Esophagus mucosa (tissue), 1 donor: ENCODE measurements at places on chromosomes 12 and 14. TPM values are rescaled to one million over a fixed set of nuclear protein-coding genes. Genes with fewer than 3 reads are reported as not detected.

GRCh38 chr12:108342985-108343384 is 3.9 kb upstream of the CMKLR1 start:
- ATAC-seq, result peak; percentile 35

GRCh38 chr14:35231207-35231760 is 60.9 kb upstream of the PSMA6 start:
- no peak for ATAC-seq

The AQP2 gene
- total RNA-seq, result not detected

GRCh38 chr14:53978194-53978593 is 21.6 kb upstream of the BMP4 start:
- no peak for ATAC-seq

The RNASE3 gene
- not detected for total RNA-seq

GRCh38 chr12:31406345-31406744 is 80.4 kb upstream of the SINHCAF start:
- ATAC-seq, result no peak

The PTPRB gene
- total RNA-seq, result 5.1 TPM

GRCh38 chr14:61042220-61042619 is 61.2 kb downstream of the SLC38A6 start:
- no peak for ATAC-seq

The NRL gene
- total RNA-seq, result 1.1 TPM

The ZDHHC22 gene
- total RNA-seq, result not detected

The RNASE1 gene
- 8.6 TPM for total RNA-seq

The FLVCR2 gene
- 7.0 TPM for total RNA-seq

The KRT5 gene
- total RNA-seq, result 11,855 TPM

DNA sequence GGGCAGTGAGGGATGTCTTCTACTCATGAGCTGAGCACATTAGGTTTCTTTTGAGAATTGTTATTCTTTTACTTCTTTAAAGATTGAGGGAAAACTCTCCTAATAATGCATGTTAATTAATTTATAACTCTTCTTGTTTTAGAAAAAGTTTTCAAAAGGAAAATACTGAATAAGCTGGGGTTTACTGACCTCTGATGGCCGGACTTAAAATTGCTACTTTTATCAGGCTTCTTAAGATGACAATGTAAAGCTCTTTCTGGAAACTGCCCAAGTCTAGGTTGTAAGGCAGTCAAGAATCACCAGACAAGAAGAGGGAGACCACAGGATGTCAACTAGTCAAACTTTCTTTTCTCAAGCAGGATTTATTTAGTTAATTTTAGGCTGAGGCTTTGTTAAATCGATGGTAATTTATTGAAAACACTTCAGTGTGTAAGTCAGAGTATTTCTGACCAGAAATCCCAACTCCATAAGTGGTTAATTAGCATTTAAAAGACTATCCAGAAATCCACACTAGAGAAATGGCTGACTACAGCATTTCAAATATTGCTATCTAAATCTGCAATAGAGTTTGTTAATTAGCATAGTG is 82.1 kb downstream of the AVPR1A start:
- ATAC-seq, result no peak

GRCh38 chr14:34711169-34711568 is 3.2 kb downstream of the CFL2 start:
- ATAC-seq, result no peak

The CAPZA3 gene
- total RNA-seq, result not detected

DNA sequence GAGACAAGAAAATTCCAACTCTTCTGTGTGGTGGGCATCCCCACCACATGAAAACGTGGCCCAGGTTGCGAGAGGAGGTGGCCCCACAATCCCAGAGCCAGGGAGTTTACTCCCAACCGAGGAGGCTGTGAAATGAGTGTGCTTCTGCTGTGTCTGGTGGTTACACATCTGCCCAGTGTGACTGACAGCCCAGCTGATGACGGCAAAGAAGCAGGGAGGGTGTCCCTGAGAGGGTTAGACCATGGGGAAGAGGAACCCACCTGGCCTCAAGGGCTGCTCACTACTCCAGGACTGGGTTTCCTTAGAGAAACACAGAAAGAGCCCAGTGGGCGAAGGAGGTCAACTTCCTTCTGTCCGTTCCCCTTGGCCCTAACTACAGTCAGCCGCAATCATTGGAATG is 24.6 kb downstream of the ZFP36L1 start:
- no peak for ATAC-seq

DNA sequence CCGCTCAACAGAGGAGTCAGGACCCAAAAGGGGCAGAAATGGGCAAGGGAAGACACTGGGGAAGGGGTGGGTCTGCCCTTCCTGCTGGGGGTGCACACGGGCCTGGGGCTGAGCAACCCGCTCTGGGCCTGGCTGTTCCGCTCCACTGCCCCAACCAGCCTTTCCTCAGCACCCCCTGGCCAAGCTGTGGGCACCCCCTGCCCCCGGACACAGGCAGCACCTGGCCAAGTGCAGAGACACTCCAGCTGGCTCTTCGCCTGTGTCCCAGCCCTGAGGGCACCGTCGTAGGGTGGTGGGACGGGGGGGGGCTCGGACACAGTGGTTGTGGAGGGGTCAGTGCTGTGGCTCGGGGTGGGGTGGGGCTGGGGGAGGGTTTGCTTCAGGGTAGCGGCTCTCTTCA is 10.3 kb downstream of the PACS2 start:
- ATAC-seq, result no peak

The AQP5 gene
- total RNA-seq, result 1.3 TPM

GRCh38 chr12:124842800-124843510 is 20.7 kb downstream of the SCARB1 start:
- no peak for ATAC-seq

DNA sequence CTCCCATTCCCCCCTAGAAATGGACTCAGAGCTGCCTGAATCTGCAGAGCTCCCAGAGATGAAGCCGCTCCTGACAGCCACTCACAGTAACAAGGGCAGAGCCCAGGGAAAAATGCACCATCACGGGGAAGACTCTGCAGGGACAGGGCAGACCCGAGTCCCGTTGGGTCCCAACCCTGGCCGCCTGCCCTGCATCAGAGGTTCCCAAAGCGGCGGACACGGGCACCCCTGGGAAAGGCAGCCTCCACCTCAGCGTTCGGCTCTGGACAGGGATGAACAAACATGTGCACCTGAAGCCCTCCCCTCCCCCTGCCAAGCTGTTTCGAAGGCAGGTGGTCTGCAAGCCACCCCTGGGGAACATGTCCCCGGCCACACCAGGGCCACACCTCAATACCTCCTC is 320.4 kb downstream of the ADGRD1 start:
- no peak for ATAC-seq

The TRIM9 gene
- 0.32 TPM for total RNA-seq
